Heart right ventricle (tissue), 16 donors: ENCODE measurements at places on chromosomes 12 and 14. TPM values are rescaled to one million over a fixed set of nuclear protein-coding genes. Genes with fewer than 3 reads are reported as not detected.
A peak's percentile ranks its signal among the peaks of the same experiment; 100 is the strongest.

MGAT4C gene
- polyA plus RNA-seq = 1.9 TPM

- DNase-seq = no peak
- H3K36me3 ChIP-seq = no peaks in the 10 kb centered on the region
- no peak overlapping the region for H3K27ac ChIP-seq
- no peak overlapping the region for H3K4me3 ChIP-seq
- H3K27me3 ChIP-seq = no peaks in the 10 kb centered on the region
These were observed 45.5 kb upstream of the RERGL start for GRCh38 chr12:18135509-18135908.

ALX1 gene
- polyA plus RNA-seq = 0.03 TPM

DNA sequence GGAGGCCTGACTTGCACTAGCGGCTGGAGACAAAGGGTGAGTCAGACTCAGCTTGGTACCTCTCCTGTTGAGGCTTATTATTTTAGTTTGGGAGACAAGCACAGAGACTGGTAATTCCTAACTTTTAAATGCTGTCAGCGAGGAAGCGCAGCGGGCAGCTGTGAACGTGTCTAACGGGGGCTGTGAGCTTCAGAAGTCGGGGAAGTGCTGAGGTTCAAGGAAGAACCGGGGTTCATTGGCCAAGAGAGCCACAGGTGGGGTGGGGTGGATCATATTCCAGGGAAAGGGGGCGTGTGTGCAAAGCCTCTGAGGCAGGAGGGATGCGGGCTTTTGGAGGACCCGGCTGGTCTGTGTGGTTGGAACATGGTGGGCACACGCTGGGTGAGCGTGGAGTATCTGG, 36.1 kb upstream of the ADGRD1 start:
- H3K4me3 ChIP-seq = no peak overlapping the region
- H3K4me1 ChIP-seq = no peaks in the 10 kb centered on the region
- no peak for DNase-seq
- no peak overlapping the region for H3K27ac ChIP-seq

MANSC1 gene
- polyA plus RNA-seq = 4.7 TPM

DNA sequence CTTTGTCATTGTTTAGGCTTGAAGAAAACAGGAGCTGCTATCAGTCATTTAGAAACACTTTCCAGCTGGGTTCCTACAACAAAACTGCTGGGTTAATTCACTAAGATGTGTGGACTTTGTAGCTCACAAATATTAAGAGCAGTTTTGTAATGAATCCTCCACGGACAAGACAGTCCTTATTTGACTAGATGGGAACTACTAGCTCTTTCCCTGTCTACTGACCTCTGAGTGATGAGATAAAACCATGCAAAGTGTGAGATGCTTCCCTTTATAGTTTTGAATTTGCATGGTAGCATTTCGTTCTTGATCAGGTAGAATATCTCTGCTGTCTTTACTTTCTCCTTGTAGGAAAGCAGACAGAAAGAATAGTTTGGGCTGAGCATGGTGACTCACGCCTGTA, 72.9 kb upstream of the STXBP6 start:
- H3K4me1 ChIP-seq = peaks cover 18% of the 10 kb centered on the region
- no peak overlapping the region for H3K4me3 ChIP-seq
- no peak for DNase-seq
- H3K36me3 ChIP-seq = no peaks in the 10 kb centered on the region
- no peaks in the 10 kb centered on the region for H3K27me3 ChIP-seq

EXOC3L4 gene
- 1.2 TPM for polyA plus RNA-seq

- H3K36me3 ChIP-seq = no peaks in the 10 kb centered on the region
- no peaks in the 10 kb centered on the region for H3K27me3 ChIP-seq
- no peak for DNase-seq
- H3K4me1 ChIP-seq = peaks cover 28% of the 10 kb centered on the region
- no peak overlapping the region for H3K27ac ChIP-seq
These were observed 17.5 kb downstream of the NIN start for GRCh38 chr14:50813544-50813863.

TCL1B gene
- not detected for polyA plus RNA-seq

- no peaks in the 10 kb centered on the region for H3K4me1 ChIP-seq
- no peak for DNase-seq
- H3K36me3 ChIP-seq = no peaks in the 10 kb centered on the region
- no peak overlapping the region for H3K27ac ChIP-seq
- no peak overlapping the region for H3K4me3 ChIP-seq
These were observed 235.7 kb downstream of the EGLN3 start for GRCh38 chr14:33715227-33715528.

DNA sequence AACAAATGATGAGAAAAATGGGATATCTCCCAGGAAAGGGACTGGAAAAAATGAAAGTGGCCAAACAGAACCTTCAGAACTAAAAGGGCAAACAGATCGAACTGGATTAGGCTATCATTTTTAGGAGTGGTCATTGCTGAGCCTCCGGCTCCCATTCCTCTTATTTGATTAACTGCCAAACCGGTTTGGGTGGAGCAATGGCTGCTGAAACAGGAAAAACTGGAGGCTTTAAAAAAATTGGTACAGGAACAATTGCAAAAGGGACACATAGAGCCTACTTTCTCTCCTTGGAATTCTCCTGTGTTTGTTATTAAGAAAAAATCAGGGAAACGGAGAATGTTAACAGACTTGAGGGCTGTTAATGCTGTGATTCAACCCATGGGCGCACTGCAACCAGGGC, 49.7 kb downstream of the TNFAIP2 start:
- no peaks in the 10 kb centered on the region for H3K27me3 ChIP-seq
- no peaks in the 10 kb centered on the region for H3K36me3 ChIP-seq
- peaks cover 12% of the 10 kb centered on the region for H3K4me1 ChIP-seq
- no peak for DNase-seq
- H3K27ac ChIP-seq = no peak overlapping the region
- H3K4me3 ChIP-seq = no peak overlapping the region

GRCh38 chr12:25352083-25352918, 101.6 kb upstream of the KRAS start:
- DNase-seq = no peak
- no peaks in the 10 kb centered on the region for H3K27me3 ChIP-seq
- H3K36me3 ChIP-seq = no peaks in the 10 kb centered on the region
- H3K27ac ChIP-seq = no peak overlapping the region
- no peak overlapping the region for H3K4me3 ChIP-seq

GRCh38 chr14:94113908-94114588, 3.5 kb downstream of the IFI27 start:
- H3K4me1 ChIP-seq = peaks cover 14% of the 10 kb centered on the region
- DNase-seq = no peak
- peak overlapping the region; percentile 73 for H3K4me3 ChIP-seq
- no peaks in the 10 kb centered on the region for H3K27me3 ChIP-seq
- H3K36me3 ChIP-seq = no peaks in the 10 kb centered on the region

DNA sequence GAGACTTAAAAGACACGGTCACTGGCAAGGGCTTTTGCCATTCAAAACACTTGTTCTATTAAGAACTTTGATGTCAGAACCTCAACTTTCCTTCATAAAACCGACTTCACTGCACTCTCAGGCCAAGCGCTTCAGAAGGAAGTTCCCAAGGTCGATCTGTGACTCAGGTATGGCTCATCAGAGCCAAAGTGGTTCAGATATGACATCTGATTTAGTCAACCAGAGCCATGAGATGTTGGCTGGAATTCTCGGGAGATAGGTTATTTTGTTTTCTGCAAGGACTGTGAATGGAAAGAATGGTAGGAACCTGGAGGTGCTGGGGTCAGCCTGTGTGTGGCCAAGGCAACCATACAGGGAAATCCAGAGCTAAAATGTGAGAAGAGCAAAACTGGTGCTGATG, 445.6 kb downstream of the GLT1D1 start:
- no peak for DNase-seq
- H3K27ac ChIP-seq = no peak overlapping the region
- H3K36me3 ChIP-seq = no peaks in the 10 kb centered on the region
- peaks cover 4% of the 10 kb centered on the region for H3K27me3 ChIP-seq
- no peaks in the 10 kb centered on the region for H3K4me1 ChIP-seq
